ENCODE measurements at places on chromosomes 4 and X. TPM values are rescaled to one million over a fixed set of nuclear protein-coding genes. Genes with fewer than 3 reads are reported as not detected.

Gene SPATA4
- 4.9 TPM for total RNA-seq

Gene SHROOM3
- total RNA-seq: 62.3 TPM

Gene FAT4
- total RNA-seq: 26.9 TPM

Gene TAF7L
- not detected for total RNA-seq

Gene MRFAP1
- 218 TPM for total RNA-seq

Gene GABRA4
- total RNA-seq: not detected

Gene P2RY8
- total RNA-seq: 3.3 TPM

Gene SPANXN4
- total RNA-seq: not detected

All from upper lobe of left lung (tissue), 6 donors.